ENCODE measurements at places on chromosomes 12 and 14.

DNA sequence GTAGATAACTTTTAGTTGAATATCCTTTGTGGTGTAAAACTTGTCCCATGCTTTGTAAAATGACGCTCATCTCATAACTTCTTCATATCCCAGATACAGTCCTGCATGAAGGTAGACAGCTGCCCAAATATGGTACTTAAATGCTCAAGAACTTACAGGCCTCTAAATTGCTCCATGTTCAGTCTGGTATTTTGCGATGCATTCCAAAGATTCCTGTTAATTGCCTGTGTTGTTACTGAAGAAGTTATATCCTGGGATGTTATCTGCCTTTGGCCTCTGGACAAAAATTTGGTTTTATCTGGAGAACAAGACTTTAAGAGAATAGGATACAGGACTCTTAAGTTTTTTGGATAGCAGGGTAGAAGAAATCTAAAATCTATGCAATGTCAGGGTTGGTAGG lies 473.0 kb downstream of the PCNX1 start:
- DNase-seq = peak; percentile 66

- DNase-seq = no peak
These were observed 353.8 kb downstream of the GLT1D1 start for GRCh38 chr12:129207084-129207483.

- DNase-seq = no peak
These were observed 332.9 kb downstream of the PCNX1 start for GRCh38 chr14:71240171-71240570.

GRCh38 chr12:60805364-60805763 lies 1209.5 kb downstream of the SLC16A7 start:
- no peak for DNase-seq

GRCh38 chr12:71837356-71837755 lies 2.2 kb upstream of the TBC1D15 start:
- DNase-seq = no peak

- DNase-seq = no peak
These were observed 181.1 kb downstream of the ESR2 start for GRCh38 chr14:64112867-64113678.

DNA sequence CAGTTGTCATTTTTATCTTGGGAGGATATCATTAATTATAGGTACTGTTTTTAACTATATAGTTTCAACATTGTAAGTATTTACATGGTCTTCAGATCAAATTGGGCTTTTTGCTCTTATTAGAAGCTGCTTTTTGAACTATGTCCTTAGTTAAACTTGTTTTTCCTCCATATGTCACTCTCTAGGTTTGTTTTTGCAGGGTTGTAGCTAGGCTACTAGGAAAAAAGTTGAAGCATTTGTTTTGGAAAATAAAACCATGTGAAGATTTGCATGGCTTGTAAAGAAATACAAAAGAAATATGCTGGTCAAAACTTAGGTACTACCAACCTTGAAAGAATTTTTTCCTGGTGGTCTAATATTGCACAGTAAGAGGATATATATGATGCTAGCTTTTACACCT lies 3.4 kb downstream of the ARID2 start:
- DNase-seq = no peak

DNA sequence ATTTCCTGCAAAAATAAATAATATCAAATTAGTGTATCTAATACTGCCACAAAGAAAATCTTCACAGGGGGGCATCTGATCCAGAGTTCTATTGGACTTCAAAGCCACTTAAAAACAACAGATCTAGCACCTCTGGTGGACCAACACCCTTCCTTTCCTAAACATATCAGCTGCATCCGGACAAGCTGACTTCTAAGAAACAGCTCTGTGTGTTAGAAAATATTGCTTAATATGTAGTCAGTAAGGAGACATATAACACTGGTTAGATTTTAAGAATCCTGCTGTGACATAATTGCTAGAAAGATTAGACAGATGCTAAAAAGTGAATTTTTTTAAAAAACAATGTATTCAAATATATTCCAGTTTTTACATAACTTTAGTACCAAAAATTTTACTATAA lies 61.1 kb upstream of the PTPRB start:
- DNase-seq = no peak

DNA sequence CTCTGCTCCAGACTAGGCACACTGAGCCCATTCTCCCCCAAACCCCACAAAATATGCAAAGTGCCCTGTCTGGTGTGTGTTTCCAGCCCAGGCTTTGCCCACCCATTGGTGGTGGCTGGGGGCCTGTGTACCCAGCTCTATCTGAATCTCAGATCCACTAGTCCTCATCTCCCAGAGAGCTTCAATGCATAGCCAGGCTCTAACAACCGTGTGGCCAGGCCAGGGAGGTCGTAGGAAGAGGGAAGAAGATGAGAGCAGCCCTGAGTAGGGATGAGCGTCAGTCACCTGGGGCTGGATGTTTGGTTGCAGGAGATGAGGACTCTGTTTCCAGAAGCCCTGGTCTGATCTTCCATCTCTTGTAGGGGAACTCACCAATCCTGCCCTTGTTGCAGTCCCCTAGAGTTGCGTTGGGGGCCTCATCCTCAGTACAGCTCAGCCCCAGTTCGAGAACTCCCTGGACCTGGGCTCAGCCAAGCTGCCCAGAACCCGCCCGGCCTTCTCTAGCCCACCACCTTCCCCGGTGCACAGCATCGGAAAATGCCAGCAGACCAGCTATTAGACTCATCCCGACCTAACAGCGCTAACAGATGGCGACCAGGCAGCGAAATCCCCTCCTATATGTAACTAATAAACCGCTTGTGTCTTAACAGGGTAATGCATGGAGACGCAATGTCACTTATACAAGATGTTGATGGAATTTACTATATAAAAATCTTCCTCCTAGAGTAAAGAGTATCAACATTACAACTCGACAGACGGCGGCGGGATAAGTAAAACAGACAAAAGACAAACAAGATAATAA lies 3.2 kb upstream of the LHX5 start:
- DNase-seq = no peak

DNA sequence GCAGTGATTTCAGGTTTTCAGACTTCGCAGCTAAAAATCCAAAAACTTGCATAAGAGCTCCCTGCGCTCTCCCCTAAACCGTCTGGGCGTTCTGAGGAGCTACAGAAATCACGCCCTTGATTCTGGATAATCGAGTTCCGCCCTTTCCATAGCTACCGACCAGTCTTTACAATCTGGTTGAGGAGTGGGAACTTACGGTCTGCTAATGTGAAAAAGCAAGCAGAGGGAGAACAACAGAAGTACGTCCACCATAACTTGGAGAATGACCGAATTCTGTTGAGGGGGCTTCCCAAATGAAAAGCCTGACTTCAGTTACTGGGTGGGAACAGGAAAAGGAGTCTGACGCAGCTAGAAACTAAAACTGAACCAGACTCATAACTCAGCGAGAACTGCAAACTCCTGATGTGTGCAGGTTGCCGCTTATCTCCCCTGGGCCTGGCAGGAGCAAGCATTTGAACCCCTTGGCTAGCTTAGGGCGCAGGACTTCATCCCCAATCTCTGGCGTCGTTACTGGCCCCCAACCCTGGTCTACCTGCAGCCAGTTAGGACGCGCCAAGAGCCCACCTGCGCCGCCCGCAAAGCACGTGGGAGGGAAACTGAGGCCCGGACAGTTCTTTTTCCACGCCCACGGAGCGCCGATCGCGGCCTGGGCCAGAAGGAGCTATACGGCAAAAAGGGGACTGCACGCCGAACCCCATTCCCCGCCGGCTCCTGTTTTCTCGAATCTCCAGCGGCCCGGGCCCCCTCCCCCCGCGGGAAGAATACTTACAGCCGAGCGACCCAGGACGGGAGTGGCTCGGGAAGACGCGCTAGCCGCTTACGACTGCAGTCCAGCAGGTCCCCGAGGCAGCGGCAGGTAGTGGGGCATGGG lies 838 bp downstream of the LRIG3 start:
- DNase-seq = peak; percentile 72

- DNase-seq = no peak
These were observed 8.3 kb downstream of the ABHD4 start for GRCh38 chr14:22606380-22606779.

DNA sequence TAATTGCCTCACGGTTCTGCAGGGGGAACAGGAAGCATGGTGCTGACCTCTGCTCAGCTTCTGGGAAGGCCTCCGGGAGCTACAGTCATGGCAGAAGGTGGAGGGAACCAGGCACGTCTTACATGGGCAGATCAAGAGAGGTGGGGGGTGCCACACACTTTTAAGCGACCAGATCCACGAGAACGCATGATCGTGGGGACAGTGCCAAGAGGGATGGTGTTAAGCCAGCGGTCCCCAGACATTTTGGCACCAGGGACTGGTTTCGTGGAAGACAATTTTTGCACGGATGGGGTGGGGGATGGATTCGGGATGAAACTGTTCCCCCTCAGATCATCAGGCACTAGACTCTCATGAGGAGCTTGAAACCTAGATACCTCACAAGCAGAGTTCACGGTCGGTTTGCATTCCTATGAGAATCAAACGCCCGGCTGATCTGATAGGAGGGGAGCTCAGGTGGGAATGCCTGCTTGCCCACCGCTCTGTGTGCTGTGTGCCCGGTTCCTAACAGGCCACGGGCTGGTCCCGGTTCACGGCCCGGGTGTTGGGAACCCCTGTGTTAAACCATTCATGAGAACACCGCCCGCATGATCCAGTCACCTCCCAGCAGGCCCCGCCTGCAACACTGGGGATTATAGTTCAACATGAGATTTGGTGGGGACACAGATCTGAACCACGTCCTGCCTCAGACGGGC lies 96.9 kb downstream of the ADGRD1 start:
- DNase-seq = no peak

DNA sequence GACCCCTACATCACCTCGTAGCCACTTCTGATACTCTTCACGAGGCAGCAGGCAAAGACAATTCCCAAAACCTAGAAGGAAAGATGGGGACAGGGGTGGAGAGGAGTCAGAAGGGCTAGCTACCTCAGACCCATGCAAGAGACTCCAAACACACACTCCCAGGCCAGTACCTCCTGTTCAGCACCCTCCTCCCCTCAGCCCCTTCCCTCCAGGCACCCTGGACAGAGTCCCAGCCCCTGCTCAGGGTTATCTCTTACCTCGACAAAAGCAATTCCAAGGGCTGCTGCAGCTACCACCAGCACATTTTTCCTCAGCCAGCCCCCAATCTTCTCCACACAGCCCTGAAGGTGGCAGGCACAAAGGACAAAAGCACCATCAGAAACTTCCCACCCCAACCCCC lies 3.3 kb downstream of the CD63 start:
- DNase-seq = no peak

DNA sequence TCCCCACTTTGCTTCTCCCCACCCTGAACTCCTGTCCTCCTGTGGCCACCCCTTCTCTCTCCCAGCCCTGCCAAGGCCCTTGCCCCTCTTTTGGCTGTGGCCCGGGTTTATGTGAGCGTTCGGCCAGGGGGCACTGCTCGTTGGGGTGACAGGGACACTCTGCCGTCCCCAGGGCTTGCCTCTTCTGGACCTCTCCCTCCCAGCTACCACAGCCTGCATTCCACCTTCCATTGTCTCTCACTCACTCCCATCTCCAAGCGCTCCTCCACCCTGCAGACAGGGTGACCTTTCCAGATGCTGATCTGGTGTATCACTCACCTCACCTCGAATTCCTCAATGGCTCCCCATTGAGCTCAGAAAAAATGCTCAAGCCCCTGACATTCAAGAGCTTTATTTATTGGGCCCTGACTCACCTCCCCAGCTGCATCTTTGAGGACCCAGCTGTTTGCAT lies 1.4 kb downstream of the SERPINA9 start:
- DNase-seq = peak; percentile 28

Measured in iris pigment epithelial cell (primary cell).